Lower lobe of right lung (tissue), 2 donors: ENCODE measurements at places on chromosomes 7 and 10. TPM values are rescaled to one million over a fixed set of nuclear protein-coding genes. Genes with fewer than 3 reads are reported as not detected.

DNA sequence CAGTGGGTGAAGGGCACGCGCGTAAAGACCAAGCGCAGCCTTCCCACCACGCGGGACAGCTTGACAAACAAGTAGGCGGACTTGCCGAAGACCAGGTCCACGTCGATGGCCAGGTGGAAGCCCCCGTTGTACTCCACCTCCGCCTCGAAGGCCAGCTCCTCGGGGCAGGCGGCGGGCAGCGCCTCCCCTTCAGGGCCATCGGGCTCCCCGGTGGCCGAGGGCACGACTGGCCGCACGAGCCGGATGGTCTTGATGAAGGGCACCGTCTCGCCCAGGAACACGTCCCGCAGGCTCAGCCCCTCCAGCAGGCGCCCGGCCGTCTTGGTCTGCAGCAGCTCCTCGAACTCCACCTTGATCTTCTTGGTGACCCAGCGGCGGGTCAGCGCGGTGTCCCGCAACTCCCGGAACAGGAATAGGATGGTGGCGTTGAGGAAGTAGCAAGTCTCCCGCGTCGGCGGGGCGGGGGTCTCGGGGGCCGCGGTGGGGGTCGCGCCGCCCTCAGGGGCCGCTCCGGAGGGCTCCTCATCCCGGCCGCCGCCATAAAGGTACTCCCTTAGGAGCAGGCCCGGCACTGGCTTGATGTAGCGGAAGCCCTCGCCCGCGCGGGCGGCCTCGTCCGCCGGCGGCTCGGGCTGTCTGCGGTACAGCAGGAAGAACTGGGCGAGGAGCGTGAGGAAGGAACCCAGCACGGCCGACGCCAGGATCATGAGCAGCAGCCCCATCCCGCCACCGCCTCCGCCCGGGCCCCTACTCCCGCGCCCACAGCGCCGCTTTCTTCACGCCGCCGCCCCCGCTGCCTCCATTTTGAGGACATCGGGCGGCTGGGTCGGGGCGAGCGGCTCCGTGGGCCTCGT lies 507 bp downstream of the PDZD8 start:
- H3K36me3 ChIP-seq, result no peaks in the 10 kb centered on the region
- H3K27me3 ChIP-seq, result no peaks in the 10 kb centered on the region
- DNase-seq, result peak; percentile 66
- H3K4me3 ChIP-seq, result peak overlapping the region; percentile 97

The DLD gene
- 64.1 TPM for total RNA-seq

GRCh38 chr7:69246758-69247157 lies 351.5 kb upstream of the AUTS2 start:
- no peak overlapping the region for H3K4me3 ChIP-seq
- H3K4me1 ChIP-seq, result no peaks in the 10 kb centered on the region
- no peak for DNase-seq
- H3K36me3 ChIP-seq, result no peaks in the 10 kb centered on the region
- no peak overlapping the region for H3K27ac ChIP-seq

DNA sequence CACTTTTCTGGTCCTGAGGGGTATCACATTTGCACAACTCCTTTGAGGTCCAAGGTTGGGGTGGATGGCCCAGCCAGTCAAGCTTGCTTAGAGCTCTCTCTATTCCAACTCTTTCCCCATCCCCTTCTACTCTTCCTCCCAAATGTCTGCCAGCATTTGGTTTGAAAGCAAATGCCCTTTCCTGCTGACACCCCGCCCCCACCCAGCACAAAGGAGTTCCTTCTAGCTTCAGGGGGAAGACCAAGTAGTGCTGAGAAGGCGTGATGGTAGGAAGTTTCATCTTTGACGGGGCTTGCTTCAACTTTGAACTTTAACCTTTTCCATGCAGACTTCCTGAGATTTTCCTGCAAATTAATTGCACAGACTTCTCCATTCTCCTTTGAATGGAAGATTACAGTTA lies 137.5 kb upstream of the TCF7L2 start:
- H3K4me1 ChIP-seq, result peaks cover 21% of the 10 kb centered on the region
- H3K27ac ChIP-seq, result no peak overlapping the region
- H3K4me3 ChIP-seq, result no peak overlapping the region
- no peak for DNase-seq
- no peaks in the 10 kb centered on the region for H3K27me3 ChIP-seq

The SNCG gene
- total RNA-seq, result 25.0 TPM

The CC2D2B gene
- 1.6 TPM for total RNA-seq

The AKR1C8 gene
- 0.83 TPM for total RNA-seq

GRCh38 chr7:47757921-47758411 lies 176.1 kb upstream of the TNS3 start:
- no peaks in the 10 kb centered on the region for H3K36me3 ChIP-seq
- DNase-seq, result peak; percentile 62
- no peaks in the 10 kb centered on the region for H3K27me3 ChIP-seq
- H3K4me1 ChIP-seq, result peaks cover 7% of the 10 kb centered on the region

The GALNT11 gene
- total RNA-seq, result 39.6 TPM

DNA sequence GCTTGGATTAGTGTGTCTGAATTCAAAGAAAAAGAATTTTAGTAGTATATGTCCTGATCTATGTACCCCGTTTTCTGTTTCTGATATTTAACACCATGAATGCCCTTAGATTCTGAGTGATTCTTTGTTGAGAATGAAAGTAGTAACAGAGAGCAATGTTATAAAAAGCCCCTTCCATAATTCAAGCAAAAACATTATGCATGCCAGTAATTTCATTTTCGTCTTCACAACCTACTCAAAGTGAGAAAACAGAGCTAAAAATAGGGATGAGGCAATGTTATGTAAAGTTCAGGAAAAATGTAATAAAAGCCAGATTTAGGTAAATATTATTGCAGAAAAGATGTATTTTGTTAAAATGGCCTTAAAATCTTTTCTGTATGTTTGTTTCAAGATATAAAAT lies 28.1 kb downstream of the PTPRZ1 start:
- H3K36me3 ChIP-seq, result no peaks in the 10 kb centered on the region
- H3K4me1 ChIP-seq, result no peaks in the 10 kb centered on the region
- H3K4me3 ChIP-seq, result no peak overlapping the region

The ERVW-1 gene
- not detected for total RNA-seq

The CBX3 gene
- 94.3 TPM for total RNA-seq

GRCh38 chr7:7490003-7490402 lies 45.7 kb downstream of the COL28A1 start:
- no peaks in the 10 kb centered on the region for H3K36me3 ChIP-seq
- no peak overlapping the region for H3K4me3 ChIP-seq
- H3K4me1 ChIP-seq, result no peaks in the 10 kb centered on the region
- no peak overlapping the region for H3K27ac ChIP-seq
- DNase-seq, result no peak
- no peaks in the 10 kb centered on the region for H3K27me3 ChIP-seq

GRCh38 chr7:138854115-138854645 lies 56.2 kb upstream of the ATP6V0A4 start:
- H3K27ac ChIP-seq, result no peak overlapping the region
- no peaks in the 10 kb centered on the region for H3K4me1 ChIP-seq
- H3K27me3 ChIP-seq, result no peaks in the 10 kb centered on the region
- H3K36me3 ChIP-seq, result no peaks in the 10 kb centered on the region
